ENCODE measurements at places on chromosomes 3 and 15.
A peak's percentile ranks its signal among the peaks of the same experiment; 100 is the strongest.

GRCh38 chr3:154900816-154901215, 179.3 kb upstream of the MME start:
- DNase-seq: no peak

DNA sequence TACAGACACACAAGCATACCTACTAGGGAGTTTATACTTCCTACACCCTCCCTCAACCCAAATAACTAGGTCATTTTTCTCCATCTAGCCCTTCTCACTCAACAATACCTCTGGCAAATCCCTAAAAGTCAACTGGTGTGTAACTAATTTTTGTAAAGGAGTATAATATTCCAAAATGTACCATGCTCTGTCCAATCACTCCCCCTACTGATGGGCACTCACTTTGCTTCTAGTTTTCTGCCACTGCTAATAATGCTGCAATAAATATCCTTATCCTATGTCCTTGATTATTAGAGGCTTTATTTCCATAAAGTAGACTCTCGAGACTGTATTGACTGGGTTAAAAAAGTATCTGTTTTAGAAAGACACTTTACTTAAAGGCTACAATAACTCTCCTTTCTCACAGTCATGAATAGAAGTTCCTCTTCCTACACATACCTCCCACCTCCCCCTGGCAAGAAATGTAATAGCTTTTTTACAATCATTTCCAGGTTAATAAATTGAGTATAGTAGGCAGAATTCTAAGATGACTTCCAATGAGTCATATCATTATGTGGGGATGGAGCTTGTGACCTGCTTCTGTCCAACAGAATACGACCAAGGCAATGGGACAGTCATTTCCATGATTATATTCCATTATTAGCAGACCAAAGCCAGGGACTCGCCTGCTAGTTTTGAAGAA, 30.0 kb downstream of the SHQ1 start:
- no peak for DNase-seq

DNA sequence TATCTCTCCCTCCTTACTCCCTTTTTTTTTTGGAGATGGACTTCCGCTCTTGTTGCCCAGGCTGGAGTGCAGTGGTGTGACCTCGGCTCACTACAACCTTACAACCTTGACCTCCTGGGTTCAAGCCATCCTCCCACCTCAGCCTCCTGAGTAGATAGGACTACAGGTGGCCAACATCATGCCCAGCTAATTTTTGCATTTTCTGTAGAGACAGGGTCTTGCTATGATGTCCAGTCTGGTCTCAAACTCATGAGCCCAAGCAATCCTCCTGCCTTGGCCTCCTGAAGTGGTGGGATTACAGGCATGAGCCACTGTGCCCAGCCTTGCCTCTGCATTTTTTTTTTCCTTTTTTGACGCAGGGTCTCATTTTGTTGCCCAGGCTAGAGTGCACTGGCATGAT, 17.1 kb downstream of the STAG1 start:
- DNase-seq: no peak

DNA sequence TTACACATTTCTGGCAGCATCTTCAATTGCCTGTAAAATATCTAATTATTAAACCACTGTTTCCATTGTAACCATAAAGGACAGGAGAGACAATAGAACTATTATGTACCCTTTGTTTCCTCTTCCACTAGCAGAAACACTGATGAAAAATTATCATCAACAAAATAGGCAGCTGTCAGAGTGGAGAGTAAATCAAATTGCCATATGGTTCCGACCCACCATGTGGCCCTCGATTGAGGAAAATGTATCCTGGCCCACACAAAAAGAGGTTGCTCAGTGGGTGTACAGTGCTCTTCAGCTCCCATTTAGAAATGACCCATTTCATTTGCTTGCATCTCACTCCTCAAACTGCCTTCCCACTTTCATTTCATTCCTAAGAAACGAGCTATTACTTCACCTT, 570.6 kb upstream of the UBE2E2 start:
- no peak for DNase-seq

DNA sequence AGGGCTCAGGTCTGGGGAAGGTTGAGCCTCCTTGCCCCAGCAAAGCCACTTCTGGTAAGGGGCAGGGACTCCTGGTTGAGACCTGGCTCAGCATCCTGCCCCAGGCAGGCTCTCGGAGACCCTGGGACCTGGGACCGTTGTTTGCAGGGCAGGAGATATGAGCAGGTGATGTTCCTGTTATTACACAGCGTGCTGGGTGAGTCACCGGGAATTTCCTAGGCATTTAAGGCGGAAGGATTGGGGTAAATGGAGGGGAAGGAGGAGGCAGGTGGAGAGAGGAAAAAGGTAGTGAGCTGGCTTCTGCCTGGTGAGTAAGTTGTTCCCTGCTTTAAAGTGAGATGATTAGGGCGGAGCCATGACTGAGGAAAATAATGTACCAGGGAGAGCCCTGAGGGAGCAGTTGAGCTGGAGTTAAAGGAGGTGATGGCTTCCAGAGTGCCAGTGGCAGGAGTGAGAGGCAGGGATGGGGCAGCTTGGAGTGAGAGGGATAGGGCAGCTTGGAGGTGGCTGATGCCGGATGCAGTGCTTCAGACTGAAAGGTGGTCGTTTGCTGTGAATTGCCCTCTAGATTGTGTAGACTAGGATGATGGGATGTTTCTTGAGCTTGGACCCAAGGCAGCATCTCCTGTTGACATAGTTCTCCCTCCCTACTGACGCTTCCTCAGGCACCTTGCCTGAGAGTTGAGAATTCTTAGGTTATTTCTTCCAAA, 79.4 kb downstream of the AAGAB start:
- DNase-seq: peak; percentile 64

DNA sequence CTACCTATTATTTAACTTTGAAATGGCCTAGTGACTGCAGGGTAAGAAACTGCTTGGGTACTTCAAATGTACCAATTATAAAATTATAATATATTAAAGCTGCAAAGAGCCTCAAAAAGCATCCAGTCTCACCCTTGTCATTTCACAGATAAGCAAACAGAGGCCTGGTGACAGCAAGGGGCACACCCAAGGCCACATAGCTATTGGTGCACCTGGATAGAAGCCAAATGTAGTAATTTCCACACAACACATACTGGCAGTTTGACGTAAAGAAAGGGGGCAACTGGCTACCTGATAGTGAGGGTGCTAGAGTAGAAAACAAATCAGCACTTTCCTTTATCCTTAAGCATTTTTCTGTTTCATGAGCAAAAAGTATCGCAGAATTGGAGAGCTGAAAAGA, 51.1 kb downstream of the IFT57 start:
- no peak for DNase-seq

DNA sequence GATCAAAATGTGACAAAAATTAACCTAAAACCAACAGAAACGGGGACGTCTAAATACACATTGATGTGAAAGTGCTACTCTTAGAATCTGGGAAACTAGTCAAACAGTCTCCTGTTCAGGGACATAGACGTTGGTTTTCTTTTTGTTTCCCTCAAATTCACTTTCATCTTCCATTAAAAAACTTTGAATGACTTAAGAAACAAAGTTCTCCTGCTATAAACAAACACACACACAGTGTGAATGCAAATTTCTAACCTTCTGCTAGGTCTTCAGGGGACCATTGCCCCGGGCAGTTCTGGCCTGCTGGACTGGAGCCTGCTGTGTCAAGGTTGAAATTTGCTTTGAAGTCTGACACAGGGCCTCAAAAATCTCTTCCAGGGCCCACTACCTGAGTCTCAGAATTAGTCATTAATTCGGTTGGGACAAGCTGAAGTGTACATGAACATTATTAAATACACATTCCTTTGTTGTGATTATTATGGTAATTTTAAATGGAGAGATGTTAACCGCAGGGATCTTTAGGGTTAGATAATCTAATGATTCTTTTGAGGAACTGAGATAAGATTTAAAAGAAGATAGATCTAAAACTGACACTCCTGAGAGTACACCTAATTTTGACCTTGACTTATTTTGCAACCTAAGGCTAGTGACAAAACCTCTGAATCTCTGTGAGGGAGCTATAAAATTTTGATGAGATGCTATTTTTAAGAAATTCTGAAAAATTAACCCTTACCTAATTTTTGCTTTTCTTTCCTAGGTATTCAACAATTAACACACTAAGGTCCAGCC, 1260.4 kb downstream of the ROBO1 start:
- DNase-seq: no peak

DNA sequence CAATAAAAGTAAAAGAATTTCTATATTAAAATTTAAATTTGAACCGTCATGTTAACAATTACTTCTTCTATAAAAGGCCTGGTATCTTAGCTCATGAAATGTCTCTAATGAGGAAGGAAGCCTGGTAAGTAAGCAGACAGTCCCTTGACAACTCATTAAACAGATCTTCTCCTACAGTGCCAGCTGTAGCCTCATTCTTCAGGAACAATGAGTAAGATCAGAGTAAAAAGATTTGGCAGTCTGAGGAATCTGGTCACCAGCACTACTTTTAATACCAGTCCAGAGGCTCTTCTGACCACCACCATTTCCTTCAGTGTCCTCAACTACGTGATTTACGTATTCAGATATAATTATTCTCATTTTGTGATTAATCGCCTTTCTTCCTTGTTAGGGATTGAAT, 955.0 kb upstream of the ALCAM start:
- no peak for DNase-seq

GRCh38 chr15:72242775-72243370, 11.9 kb upstream of the PKM start:
- no peak for DNase-seq

DNA sequence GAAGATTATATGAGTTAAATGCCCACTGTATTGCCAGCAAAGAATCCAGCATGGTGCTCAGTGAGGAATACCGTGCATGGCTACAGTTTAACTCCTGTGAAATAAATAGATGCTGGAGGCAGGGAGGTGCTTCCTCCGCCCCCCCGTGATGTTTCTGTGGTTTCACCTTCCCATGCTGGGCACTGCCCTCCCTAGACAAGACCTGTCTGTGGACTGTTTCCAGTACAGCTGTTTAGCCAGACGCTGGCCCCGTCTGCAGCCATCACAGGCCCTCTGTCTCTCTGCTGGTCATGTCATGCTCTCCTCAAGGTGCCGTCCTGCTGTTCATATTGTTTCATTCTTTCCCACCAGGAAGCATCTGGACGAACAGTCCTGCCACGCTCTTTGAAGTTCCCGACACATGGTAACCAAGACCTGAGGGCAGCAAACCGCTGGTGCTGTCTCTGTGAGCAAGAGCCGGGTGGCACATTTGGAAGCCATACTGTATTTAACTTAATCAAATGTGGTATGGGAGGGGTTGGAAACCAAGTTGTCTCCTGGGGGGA, 31.4 kb downstream of the GOLGA8S start:
- DNase-seq: no peak

DNA sequence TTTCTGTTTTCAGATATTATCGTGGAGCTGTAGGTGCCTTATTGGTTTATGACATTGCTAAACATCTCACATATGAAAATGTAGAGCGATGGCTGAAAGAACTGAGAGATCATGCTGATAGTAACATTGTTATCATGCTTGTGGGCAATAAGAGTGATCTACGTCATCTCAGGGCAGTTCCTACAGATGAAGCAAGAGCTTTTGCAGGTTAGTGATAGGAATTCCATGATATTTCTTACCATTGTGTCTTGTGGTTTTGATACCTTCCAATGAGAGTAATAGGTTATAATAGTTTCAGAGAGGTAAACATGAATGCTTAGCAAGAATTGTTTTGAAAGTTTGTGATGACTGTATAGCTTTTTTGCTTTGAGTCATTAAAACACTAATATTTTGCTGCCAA, 8.5 kb downstream of the RAB11A start:
- no peak for DNase-seq

DNA sequence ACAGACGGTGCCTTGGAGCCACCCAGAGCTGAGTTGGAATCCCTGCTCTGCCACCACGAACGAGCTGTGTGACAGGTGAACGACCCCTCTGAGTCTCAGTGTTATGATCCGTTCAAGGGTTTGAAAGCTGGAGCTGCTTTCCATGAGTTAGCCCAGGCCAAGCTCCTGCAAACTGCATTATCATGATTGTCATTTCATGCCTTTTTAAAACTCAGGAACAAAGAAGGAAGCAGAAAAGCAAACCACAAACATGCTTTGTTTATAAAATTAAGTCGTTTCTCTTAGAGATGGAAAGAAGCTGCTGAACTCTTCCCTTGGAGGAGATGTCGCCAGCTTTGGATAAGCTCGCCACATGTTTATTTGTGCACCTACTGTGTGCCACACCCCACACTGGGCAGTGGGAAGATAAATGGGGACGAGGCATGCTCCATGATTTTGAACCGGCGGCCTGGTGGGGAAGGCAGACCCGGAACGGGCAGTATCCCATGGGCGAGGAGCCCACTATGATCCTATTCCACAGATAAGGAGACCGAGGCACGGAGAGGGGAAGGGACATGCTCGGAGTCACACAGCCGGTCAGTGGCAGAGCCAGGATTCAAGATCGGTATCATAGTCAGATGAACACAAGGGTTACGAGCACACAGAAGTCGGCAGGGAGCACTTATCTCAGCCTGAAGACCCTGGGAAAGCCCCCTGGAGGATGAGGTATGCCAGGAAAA, 15.9 kb downstream of the HRH1 start:
- no peak for DNase-seq

GRCh38 chr3:58804914-58805313, 138.3 kb upstream of the FAM3D start:
- DNase-seq: no peak

DNA sequence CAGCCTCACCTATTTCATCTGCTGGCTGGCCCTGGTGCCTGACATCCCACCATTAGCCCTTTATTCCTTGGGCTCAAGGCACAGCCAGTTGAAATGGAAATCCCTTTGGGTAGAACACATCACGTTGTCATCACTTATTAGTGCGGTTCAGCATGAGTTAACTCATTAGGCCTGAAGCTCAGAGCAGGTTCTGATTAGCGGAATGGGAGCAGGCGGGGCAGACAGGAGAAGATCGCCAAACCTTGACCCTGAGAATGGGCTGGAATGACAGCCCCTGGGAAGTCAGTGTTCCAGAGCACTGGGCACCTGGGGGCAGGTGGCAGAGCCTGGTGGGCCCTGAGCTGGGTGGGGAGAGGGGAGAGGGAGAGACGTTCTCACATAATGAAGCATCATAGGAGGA, 5.8 kb downstream of the ITGA11 start:
- DNase-seq: no peak

- DNase-seq: no peak
Observed at GRCh38 chr3:124168271-124168670, 176.3 kb upstream of the ROPN1 start.

- no peak for DNase-seq
Observed at GRCh38 chr3:142586803-142587406, 8.4 kb upstream of the ATR start.

DNA sequence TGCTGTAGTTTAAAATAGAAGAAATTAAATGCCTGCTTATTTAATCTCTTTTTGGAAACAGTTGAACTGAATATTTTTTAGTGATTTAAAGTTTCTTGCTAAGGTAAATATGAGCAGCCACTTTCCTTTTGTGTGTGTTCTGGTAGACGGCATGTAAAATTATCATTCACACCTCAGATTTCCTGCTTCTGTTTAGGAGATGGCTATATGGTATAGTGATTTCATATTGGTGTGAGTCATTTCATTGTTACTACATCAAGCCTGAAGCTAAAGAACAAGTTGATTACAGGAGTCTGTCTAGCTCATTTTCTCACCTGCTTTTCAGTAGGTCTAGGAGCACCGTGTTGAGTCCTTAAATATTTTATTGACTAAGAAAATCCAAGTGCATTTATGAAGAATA, 2.2 kb downstream of the LRCH3 start:
- DNase-seq: no peak
